ENCODE measurements at places on chromosomes 5 and 9.

DNA sequence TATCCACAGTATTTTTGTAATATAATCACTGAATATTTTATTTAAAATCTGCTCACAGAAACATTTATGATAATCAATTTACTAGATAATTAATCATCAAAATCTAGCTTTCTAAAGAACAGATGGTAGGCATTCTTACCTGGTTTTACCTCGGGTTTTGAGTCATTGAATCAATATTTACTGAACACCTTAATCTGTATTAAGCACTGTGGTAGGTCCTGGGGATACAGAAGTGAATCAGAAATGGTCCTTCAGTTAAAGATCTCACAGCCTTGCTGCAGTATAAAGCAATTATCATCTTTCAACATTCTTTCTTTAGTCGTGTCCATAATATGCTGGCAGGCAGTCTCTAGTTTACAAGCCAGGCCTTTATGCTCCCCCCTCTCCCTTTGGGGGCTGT, 2.0 kb upstream of the MEIKIN start:
- DNase-seq, result no peak

GRCh38 chr5:124453221-124454051, 293.0 kb downstream of the ZNF608 start:
- DNase-seq, result peak; percentile 5

DNA sequence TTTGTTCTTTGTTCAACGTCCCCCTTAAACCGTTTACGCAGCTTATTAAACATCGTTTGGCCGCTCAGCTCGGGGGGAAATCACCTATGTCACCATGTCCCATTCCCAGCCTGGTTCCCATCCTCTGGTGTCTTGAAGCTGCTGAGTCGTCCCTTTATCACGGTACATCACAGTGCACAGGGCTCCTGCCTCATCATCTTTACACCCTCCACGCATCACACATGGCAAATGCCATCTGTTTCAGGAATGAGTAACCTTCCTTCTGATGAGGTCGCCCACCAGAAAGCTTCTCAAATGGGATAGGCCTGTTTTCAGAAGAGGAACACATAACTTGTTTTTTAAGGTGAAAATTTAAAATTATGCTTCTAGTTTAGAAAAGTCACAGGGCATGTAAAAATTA, 7.9 kb upstream of the LHX6 start:
- no peak for DNase-seq

DNA sequence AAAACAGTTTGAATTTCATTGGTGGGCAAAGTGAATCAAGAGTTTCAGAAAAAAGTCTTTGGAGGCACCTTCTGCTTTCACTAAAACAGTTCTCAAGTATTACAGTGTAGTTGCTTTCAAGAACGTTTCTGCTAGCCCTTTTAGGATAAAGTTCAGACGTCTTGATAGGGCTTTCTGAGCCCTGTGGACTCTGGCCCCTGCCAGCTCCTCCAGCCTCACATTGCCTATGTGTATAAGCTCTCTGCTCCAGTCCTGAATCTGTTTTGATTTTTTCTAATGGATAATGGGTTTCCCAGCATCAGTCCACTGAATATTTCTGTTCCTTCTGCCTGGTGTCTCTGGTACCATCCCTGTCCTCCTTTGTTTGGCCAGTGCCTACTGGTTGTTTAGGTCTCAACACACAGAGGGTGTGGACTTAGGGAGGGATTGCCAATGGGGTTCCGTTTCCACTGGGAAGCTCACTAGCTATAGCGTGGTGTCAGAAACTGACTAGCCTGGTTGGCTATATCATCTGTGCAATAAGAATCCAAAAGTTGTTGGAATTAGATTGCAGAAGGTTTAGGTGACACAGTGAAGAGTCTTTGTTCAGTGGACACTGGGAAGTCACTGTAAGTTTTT, 26.4 kb downstream of the ARHGAP26 start:
- DNase-seq, result no peak

DNA sequence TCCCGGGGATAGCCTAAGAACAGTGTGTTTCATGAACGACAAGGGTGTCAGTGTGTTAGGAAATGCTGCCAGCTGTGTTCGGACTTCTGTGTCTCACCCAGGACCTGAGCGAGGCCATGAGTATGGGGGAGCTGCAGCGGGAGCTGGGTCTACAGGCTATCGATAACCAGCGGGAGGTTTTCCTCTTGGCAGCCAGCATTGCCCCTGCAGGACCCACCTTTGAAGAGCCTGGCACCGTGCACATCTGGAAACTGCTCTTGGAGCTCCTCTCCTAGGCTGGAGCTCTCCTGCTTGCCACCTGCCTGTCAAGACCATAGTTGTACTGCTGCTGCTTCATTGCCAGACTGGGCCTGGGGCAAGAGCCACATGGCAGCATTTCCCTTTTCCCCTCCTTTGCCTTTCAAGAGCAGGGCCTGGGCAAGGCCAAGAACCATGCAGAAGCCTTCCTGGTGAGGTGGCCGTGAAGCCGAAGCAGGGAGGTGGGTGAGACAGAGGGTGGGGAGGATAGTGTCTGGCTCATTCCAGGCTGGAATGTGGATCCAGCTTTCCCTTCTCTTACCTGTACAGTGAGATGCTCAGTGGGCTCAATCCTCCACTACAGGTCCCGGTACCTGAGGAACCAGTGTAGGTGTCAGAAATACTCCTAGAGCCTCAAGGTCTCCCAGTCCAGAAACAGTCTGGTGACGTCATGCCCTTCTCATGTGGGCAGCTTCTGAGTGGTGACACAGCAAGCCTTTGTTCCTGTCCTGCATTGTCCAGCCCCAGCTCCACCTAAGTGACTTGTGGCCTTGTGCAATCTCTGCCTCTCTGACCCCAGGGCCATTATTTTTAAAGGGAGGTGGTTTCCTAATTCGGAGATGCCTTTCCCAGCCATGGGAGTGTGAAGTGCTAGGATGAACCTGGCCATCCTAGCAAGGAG, 6.6 kb downstream of the ARL10 start:
- DNase-seq, result no peak

GRCh38 chr9:107226421-107226820, 56.7 kb upstream of the RAD23B start:
- no peak for DNase-seq

DNA sequence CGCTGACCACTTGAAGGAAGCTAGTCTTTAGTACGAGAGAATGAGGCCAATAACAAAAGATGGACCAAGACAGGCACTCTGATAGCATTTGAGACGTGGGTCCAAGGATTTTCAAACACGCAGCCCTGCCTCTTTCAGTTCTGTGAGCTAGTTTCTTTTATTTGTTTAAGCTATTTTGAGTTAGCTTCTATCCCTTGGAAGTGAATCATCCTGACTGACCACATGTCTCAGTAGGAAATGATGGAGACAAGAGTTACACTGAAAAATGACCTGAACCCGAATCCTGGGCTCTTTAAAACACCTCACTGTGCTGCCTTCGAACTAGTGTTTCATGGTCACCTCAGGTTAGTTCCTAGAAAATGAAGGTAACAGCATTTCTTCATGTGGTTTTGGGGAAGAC, 9.9 kb downstream of the TEK start:
- no peak for DNase-seq

- DNase-seq, result no peak
Observed at GRCh38 chr9:137325799-137326198, 23.7 kb upstream of the NRARP start.

DNA sequence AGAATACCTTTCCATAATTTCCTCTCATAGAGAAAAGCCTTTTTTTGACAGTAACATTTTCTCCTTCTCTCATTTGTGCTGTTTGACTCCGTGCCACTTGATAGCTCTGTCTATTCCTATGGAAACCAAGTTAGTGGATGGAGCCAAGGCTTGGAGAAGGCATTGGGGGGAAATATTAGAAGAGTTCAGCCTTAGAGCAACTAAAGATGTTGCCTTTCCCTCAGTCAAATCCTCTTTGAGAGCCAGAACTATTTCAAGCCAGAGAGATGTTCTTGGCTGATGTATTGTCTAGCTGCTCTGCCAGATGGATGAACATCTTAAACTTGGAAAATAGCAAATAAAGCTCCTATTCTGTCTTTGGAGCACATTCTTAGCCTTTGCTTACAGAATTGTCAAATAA, 112.4 kb downstream of the INVS start:
- DNase-seq, result no peak

GRCh38 chr9:126991183-126991582, 76.6 kb downstream of the RALGPS1 start:
- DNase-seq, result no peak

DNA sequence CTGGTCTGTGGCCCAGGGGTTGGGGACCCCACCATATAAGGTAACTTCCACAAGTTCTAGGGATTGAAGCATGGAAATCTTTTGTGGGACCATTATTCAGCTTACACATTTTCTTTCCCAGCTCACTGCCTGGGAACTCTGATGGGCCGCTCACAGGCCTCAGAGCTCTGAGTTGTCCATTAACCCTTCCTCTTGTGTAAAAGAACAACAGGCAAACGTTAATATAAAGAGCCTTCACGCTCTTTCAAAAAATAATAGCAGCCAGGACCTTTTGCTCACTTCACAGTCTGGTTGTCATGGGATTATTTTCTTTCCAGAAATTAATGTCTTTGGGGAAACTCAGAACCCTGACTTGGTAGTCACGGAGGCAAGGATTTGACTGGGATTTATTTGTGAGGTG, 443.3 kb downstream of the AGTPBP1 start:
- no peak for DNase-seq

GRCh38 chr5:158142156-158142555, 283.2 kb upstream of the CLINT1 start:
- no peak for DNase-seq

GRCh38 chr9:95574176-95574575, 57.4 kb upstream of the PTCH1 start:
- DNase-seq, result peak; percentile 38

GRCh38 chr9:89491694-89492093, 6.2 kb downstream of the SEMA4D start:
- peak; percentile 72 for DNase-seq

- DNase-seq, result no peak
Observed at GRCh38 chr9:8961186-8961851, 1161.7 kb upstream of the DMAC1 start.

DNA sequence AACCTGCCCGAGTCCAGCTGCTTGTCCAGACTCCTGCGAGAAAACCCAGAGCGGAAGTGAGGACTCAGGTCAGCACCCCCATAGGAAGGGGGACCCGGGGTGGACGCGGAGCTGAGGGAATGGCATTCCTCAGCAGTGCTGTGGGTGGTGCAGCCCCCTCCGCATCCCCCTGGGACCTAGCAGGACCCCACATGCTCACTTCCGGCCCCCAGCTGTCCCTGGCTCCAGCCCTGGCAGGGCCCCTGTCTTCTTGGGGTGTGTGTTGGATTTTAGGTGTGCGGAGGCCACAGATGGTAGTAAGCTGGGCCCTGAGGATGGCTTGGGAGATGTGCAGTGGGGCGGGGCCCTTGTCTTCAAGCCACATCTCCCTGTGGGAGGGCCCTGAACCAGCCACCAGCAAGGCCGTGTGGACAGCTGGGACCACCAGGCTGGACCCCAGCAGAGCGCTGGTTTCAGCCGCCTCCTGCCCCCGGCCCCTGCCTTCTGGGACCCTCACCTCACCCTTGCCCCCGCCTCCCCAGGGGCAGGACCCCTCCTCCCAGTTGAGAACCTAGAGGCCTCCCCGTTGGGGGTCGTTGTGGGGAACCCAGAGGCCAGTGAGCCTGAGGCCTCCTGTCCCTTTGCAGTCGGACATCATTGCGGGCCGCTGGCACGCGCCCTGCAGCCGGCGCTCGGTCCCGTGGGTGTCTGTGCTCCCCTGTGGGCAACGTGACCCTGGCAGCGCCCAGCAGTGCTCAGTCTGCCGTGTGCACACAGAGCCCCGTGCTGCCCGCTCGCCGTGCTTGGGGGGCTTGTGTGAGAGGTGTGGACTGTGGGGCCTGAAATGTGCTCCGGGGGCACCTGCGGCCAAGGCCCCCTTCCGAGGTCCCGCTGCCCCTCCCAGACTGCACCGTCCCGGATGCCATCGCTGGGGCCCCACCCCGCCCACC, 10.8 kb upstream of the SLC9A3 start:
- no peak for DNase-seq

DNA sequence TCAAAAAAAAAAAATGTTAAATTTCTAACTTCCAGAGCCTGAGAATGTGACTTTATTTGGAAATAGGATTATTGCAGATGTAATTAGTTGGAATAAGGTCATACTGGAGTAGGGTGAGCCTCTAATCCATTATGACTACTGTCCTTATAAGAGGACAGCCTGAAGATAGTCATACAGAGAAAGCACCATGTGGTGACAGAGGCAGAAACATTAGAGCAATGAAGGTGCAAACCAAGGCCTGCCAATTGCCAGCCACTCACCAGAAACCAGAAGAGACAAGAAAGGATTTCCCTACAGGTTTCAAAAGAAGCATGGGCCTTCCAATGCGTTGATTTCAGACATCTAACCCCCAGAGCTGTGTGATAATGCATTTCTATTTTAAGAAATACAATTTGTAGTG, 659.2 kb upstream of the CHD1 start:
- DNase-seq, result no peak

GRCh38 chr5:1490376-1490775, 33.4 kb downstream of the LPCAT1 start:
- DNase-seq, result no peak

- DNase-seq, result no peak
Observed at GRCh38 chr9:77965445-77966123, 66.0 kb downstream of the GNAQ start.

- no peak for DNase-seq
Observed at GRCh38 chr5:176748073-176748966, 62.0 kb upstream of the UNC5A start.

GRCh38 chr5:180901319-180902009, 2.5 kb downstream of the BTNL8 start:
- peak; percentile 13 for DNase-seq

DNA sequence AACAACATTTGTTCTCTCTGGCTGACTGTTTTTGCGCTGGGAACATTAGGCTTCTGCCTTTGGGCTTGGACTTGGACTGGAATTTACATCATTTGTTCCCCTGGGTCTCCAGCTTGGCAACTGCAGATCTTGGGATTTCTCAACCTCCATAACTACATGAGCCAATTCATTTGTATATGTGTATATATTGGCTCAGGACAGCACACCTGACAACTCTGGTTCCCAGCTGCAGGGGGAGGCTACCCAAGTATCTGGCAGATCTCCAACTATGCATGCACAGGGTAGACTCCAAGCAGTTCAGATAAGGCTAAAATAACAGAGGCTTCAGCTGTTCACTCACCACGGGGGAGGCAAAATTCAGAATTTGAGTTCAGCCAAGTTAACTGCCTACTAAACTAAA, 31.6 kb upstream of the F2RL1 start:
- DNase-seq, result no peak

DNA sequence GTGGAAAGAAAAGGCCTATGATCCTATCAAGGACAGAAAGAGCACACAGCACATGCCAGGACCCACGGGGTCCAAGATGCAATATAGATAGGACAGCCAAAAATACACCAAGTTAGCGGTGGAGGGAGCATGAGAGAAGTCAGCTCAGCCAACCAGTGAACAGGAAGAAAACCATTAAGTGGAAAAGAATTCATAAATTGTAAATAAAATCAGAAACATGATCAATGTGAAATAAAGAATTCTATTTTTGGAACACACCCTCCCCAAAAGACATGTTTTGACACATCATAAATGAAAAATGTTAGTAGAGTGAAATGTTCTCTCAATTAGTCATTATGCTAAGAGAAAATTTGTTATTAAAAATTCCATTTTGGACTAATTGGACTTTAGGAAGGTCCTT, 35.6 kb downstream of the ATPSCKMT start:
- DNase-seq, result no peak
